ENCODE measurements at places on chromosomes 6 and 20.

- DNase-seq = no peak
Observed at GRCh38 chr20:62765432-62766070, 30.7 kb upstream of the MRGBP start.

- peak; percentile 71 for DNase-seq
Observed at GRCh38 chr20:37233548-37234253, 27.9 kb downstream of the GHRH start.

DNA sequence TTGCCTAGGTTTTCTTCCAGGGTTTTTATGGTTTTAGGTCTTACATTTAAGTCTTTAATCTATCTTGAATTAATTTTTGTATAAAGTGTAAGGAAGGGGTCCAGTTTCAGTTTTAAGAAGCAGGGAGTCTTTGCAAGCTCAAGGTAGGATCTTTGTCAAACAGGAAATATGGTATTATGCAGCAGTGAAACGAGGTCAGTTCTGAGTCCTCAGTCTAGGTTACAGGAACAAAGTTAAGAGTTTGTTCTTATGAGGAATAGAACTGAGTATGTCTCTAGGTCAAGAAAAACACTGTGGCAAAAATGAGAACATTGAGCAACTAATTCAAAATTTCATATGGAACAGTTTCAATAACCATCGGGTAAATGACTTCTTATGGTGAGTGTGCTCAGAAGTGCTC lies 63.6 kb downstream of the GCLC start:
- DNase-seq = no peak

GRCh38 chr20:59728722-59729430 lies 124.5 kb downstream of the PHACTR3 start:
- no peak for DNase-seq

- no peak for DNase-seq
Observed at GRCh38 chr6:1053586-1053985, 258.3 kb upstream of the FOXQ1 start.

GRCh38 chr6:81895511-81896185 lies 143.2 kb upstream of the TENT5A start:
- DNase-seq = no peak

- DNase-seq = no peak
Observed at GRCh38 chr6:7324520-7324919, 11.5 kb upstream of the SSR1 start.

- no peak for DNase-seq
Observed at GRCh38 chr6:42021847-42022754, 28.2 kb upstream of the TAF8 start.

DNA sequence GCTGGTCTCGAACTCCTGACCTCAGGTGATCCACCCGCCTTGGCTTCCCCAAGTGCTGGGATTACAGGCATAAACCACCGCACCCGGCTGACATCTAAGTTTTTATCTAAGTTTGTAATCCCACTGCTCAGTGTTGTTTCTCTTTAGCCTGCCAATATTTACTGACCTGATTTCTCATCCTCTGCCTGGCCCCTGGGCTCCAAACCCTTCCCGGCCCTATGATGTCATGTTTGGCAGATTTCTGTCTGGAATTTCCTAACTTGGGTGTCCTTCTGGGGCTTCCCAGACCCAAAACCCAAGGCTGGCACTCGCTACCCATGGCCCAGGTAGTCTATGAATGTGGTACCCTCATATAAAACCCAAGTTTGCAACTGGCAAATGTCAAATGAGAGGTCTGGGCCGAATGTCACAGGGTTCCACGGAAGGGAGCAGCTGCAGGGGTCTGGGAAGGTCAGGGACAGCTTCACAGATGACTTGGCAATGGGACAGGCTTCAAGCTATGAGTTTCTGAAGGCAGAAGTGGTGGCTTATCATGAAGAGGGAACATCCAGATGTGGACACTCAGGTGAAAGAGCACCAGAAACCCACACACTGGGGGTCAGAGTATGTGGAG lies 54.9 kb downstream of the TMEM170B start:
- DNase-seq = no peak

DNA sequence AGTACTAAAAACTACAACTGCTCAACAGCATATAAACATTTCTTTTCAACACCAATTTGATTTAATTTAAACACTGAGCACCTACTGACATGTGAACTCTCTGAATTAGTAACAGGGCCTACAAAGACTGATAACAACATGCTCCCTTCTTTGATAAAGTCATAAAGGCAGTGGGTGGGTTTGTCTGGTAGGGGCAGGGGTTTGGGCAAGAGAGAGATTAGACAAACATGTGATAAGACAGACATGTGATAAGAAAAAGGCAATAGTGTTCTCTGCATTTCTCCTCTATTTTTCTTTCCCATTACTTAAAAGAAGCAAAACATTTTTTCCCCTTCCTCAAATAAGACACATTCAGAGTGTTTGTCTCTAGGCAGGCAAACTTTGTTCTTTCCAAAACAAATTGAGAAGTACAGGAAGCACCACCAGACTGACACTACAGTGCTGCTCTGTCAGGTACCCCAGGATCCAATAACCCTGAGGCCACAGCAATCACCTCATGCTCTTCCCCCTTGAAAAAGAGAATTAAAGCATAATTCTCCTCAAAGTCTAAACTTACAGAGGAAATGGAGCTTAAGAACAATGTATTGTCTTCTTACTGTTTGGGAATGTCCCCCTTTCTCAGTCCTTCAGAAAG lies 11.9 kb downstream of the C6orf52 start:
- no peak for DNase-seq

- no peak for DNase-seq
Observed at GRCh38 chr6:123677897-123678296, 41.1 kb upstream of the TRDN start.

GRCh38 chr6:163526346-163526745 lies 111.8 kb downstream of the QKI start:
- DNase-seq = no peak

- DNase-seq = no peak
Observed at GRCh38 chr6:156857573-156857972, 80.4 kb downstream of the ARID1B start.

DNA sequence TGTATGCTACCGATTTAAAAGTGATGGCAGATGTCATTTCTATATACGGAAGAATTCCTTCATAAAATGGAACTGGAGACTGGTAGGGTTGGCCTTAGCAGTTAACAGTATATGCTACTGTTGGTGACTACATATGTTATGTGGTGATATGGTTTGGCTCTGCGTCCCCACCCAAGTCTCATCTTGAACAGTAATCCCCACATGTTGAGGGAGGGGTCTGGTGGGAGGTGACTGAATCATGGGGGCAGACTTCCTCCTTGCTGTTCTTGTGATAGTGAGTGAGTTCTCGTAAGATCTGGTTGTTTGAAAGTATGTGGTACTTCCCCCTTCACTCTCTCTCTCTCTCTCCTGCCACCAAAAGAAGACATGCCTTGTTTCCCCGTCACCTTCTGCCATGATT lies 29.6 kb downstream of the RGS17 start:
- no peak for DNase-seq

GRCh38 chr20:57412347-57413029 lies 21.3 kb downstream of the RBM38 start:
- no peak for DNase-seq

- no peak for DNase-seq
Observed at GRCh38 chr6:139392794-139393193, 18.3 kb upstream of the CITED2 start.

DNA sequence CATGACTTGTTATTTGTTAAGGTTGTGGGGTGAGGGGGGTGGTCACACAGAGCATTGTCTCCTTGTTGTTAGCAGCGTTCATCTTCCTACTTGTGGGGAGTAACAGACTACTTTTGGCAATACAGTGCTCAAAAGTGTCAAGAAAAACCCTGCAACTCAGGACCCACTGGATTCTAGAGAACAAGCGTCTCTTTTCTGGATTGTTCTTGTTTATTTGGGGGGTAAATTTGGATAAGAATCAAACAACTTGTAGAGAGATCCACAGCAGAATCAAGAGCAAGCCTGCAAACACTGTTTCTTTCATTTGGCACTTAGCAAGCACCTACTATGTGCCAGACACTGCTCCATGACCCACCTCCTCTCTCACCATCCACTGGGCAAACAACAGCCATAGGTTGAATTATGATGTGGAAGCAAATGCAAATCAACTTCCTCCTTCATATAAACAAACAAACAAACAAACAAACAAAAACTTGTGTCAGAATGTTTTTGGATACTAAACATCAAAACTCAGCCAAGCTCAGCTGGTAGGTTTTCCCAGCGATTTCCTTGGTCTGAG lies 4.0 kb upstream of the NR2E1 start:
- no peak for DNase-seq

- DNase-seq = no peak
Observed at GRCh38 chr6:159107451-159108260, 61.5 kb upstream of the FNDC1 start.

- no peak for DNase-seq
Observed at GRCh38 chr20:47143657-47144056, 212.8 kb downstream of the ZMYND8 start.

- peak; percentile 11 for DNase-seq
Observed at GRCh38 chr6:14211562-14211942, 94.0 kb downstream of the CD83 start.

DNA sequence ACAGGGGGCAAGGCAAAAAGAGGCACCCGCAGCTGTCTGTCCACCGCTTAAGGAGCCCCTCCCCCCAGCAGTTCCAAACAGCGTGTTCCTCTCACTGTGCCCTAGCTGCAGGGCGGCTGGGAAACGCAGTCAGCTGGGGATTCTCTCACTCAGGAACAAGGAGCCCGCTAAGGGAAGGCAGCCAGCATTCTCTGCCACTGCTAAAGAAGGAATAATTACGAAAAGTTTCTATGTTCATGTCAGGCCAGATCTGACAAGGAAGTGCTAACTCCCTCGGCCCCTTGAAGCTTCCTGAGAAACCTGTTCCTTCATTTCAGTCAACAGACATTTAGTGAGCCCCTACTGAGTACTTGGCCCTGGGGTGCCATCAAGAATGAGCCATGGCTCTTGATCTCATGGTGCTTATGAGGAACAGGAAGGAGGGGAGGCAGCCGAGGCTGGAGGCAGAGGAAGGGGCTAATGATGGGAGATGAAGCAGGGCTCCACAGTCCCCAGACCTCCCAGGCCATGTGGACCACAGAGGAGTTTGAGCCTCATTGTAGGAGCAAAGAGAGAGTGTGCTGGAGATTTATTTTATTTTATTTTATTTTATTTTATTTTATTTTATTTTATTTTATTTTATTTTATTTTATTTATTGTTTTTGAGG lies 101.7 kb upstream of the PMEPA1 start:
- DNase-seq = no peak

- no peak for DNase-seq
Observed at GRCh38 chr6:93727447-93727846, 308.1 kb upstream of the EPHA7 start.

GRCh38 chr6:4774715-4775493 lies 1.3 kb upstream of the CDYL start:
- no peak for DNase-seq

DNA sequence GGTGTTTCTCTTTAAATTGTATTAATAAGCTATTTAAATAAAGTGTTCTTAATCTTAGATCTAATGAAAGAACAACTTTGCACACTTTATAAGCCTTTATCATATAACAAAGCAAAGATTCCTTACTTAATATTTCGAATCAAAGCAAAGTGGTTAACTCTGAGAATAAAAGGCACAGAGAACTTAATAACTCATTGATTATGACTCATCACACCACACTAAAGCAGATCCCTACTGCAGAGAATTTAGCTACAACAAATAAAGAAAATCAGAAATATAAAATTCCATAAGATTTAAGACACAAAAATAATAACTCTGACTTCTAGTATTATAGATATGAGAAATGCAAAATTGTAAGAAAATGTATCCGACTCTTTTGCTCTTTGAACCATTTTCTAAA lies 135.6 kb upstream of the RUNX2 start:
- DNase-seq = no peak

GRCh38 chr6:10177704-10178103 lies 237.2 kb downstream of the TFAP2A start:
- DNase-seq = no peak

DNA sequence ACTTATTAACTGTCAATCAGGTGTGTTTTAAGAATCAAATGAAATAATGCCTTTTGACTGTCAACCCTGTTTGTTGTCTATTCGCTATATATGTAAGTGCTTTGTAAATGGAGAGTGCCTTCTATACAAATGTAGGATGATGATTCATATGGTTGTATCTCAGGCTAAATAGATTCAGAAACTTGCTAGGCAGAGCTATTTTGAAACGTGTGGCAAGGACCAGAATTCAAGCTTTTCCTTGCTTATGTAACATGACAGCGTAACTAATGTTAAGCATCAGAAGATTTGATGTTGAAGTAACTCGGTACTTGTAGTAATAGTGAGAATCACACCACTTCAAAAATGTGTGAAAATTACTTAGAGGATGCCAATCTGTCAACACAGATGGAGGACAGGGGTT lies 3.4 kb downstream of the OGFRL1 start:
- peak; percentile 63 for DNase-seq

DNA sequence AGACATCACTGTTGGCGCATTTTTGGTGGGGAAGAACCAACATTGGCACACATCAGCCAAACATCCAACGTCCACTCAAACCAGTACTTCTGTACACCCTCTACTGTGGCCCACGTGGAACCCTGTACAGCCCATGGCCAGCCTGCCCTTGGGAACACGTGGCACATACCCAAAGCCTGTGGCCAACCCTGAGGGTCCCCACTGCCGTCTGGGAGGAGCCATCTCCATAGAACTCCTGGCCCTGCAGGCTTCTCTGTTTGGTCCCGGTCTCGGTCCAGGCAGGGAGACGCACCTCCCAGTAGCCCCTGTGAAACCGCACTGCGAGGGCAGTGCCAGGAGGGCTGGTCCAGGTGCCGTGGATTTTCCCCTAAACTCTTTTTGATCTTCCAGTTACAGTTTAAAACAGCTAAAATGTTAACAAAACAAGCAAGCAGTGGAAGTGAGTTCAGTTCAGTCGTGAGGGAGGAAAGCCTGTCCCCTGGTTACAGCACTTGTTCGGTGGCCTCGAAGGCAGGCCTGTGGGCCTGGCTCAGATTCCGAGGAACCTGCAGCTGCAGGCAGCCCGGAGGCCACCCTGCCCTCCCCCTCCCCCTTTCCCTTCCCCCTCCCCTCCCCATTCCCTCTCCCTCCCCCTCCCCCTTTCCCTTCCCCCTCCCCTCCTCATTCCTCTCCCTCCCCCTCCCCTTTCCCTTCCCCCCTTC lies 233.7 kb downstream of the DLL1 start:
- no peak for DNase-seq

DNA sequence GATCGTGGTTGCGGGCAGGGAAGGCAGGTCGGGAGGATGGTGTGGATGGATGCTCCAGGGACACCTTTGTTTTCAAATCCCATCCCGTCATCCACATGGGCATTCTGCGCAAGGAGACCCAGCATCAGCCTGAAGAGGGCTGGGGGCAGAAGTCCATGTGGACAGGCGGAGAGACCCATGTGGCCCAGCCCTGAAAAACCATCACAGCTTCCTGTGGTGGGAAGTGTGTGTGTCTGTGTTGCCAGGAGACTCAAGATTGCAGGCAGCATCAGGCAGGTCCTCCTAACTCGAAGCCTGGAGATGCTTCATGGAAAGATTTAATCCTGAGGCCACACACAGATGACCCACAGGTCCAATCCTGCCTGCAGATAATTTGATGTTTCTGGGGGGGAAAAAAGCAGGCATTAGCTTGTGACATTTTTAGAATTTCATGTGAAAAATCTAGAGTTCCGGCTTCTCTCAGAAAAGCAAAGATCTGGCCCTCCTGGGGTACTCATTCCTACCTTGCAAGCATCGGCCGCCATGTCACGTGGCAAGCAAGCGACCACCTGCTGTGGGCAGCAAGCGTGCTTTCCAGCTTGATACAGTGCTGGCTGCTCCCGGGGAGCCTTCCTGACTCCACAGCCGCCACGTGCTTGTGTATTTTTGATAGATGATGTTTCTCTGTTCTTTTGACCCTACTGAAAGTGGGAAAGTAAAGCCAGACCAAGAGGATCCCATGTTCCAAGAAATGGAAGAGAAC lies 25.8 kb downstream of the BCAS4 start:
- no peak for DNase-seq
